ENCODE measurements at places on chromosomes 2 and 18.

DNA sequence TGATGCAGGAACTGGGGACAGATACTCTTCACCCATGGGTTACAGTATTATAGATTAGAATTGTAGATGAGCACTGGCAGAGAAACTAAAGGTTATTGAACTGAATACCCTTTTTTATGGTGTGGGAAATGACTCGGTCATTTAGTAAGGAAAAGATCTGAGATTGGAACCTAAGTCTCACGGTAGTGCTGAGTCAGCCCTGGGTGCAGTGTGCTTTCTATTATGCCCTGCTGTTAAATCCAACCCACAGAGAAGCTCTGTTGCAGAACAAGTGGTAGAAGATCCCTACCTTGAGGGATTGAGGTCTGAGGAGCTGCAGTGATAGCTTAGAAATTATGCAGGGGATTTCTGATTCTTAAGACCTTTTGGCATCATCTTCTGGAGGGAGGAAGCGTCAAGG lies 12.7 kb downstream of the CCT7 start:
- DNase-seq = no peak

DNA sequence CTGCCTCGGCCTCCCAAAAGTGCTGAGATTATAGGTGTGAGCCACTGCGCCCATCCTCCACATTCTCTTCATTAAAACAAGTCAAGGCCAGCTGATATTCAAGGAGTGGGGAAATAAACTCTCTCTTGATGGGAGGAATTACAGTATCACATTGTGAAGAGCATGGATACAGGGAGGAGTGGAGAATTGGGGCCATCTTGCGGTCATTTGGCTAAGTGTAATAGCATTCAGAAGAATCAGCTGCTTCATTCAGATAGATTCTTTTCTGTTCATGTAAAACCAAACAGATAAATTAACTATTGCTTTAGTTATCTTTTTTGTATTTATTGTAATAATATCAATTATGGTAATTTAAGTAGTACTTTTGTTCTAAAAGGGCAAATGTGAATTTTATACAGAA lies 156.3 kb downstream of the UBR3 start:
- DNase-seq = no peak

GRCh38 chr2:164479460-164479859 lies 141.8 kb downstream of the GRB14 start:
- no peak for DNase-seq

DNA sequence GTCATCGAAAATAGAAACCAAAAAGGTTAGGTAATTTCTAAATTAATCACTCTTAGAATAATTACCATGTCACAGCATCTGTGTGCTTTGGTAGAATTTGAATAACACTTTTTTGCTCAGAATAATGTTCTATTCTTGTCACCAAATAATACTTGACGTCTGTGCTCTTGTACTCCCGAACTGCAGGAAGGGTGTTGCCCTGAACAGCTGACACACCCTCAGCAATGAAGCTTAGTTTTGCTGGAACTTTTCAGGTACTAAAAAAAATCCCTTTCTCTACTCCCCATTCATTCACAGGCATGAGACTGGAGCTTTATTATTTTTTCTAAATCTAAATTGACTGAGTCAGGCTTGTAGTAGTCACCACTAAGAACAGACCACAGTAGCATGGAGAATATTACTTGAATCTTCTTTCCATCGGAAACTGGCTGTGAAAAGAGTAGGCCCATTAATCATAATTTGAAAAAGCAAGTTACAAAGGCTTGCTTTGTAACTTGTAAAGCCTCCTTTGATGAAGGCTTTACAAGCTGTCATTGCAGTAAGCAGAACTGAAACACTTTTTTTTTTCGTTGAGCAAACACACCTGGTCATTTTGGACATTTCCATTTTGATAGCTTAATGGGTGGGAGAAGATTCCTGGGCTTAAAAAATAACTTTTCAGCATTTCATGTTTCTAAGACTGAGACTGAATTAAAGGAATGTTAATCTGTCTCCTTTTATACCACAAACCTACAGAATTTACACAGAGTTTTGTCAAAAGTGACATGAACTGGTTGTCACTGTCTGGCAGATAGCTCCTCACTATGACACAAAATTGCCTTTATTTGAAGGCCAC lies 70.3 kb upstream of the PELI1 start:
- no peak for DNase-seq

GRCh38 chr18:24214144-24214543 lies 75.3 kb downstream of the CABYR start:
- no peak for DNase-seq

GRCh38 chr2:119428488-119429224 lies 3.0 kb upstream of the TMEM37 start:
- no peak for DNase-seq

- no peak for DNase-seq
Observed at GRCh38 chr2:100113990-100114433, 28.4 kb downstream of the AFF3 start.

- no peak for DNase-seq
Observed at GRCh38 chr18:20971886-20972267, 139.7 kb downstream of the ROCK1 start.

- DNase-seq = no peak
Observed at GRCh38 chr2:55014962-55015939, 35.0 kb downstream of the RTN4 start.

DNA sequence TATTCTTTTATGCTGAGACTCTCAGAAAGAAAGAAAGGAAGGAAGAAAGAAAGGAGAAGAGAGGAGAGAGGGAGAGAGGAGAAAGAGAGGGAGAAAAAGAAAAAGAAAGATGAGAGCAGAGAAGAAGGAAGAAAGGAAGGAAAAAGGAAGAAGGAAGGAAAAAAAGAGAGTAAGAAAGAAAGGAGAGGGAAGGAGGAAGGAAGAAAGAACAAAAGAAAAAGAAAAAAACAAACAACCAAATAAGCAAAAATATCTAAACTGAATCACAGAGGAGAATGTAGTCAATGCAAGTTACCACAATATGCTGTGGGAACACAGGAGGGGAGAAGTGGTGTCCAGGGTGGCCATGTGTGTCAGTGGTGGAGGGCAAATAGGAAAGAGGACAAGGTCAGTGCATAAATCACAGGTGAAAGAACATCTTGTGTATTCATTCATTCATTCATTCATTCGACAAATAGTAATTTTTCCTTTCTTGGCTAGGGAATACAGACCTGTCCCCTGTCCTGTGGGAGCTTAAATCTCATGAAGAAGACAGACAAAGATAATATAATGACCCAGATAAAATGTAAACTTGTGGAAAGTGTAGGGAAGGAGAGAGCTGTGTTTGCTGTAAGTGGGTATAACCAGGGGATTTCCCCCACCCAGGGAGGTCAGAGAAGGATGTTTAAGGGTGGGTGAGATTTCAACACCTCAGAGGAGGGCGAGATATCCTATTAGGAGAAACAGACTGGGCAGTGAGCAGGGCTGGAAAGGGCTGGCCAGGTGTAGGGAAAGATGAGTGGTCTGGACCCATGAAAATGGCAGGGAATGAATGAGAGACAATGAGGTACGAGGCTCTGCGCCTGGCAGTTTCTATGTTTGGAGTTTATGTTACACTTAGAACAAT lies 50.7 kb downstream of the IL1R2 start:
- no peak for DNase-seq

DNA sequence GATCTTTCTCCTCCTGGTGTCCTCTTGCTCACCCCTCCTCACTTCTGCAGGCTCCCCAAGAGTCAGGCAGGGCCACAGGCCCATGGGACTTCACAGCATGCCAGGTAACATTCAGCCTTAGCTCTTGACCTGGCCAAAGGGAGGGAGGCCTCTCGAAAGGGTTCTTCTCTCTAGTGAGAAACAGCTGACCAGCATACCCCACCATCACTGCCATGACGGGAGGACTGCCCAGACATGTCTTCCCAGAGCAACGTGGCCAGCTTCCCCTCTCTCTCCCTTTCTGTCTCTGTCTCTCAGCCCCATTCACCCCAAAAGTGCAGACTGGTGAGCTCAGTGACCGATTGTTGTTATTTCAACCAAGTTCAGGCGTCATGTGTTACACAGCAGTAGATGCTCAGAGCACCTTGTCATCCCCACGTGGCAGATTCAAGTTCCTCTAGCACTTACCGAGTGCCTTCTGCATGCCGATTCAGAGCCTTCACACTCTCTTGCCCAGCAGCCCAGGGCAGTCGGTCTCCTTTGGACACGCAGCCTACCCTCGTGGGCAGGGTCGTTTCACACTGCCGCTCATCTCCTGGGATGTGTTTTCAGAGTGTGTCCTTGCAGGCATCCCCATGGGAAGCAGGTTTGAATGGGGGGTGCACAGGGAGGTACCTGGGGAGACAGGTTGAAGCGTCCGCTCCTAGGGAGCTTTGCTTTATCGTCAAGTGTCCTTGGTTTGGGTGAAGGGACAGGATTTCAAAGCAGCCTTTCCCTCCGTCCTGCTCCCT lies 259.9 kb downstream of the NDUFA10 start:
- DNase-seq = no peak

DNA sequence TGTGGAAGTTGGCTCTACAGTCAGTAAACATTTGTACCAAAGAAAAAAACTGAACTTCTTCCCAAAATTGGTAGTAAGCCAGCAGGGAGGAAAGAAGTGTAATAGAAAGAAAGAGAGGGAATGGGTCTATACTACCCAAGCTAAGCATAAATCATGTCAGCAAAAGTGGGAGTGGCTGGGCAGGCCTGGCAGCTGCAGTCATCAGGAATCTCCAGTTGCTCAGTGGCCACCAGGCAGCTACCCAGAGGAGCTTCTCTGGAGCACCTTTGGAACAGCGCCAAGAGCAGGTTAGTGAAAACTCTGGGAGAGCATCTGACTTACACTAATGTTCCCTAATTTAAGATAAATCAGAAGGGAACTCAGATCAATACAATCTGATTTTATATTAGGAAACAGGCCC lies 14.3 kb downstream of the FRZB start:
- DNase-seq = no peak

DNA sequence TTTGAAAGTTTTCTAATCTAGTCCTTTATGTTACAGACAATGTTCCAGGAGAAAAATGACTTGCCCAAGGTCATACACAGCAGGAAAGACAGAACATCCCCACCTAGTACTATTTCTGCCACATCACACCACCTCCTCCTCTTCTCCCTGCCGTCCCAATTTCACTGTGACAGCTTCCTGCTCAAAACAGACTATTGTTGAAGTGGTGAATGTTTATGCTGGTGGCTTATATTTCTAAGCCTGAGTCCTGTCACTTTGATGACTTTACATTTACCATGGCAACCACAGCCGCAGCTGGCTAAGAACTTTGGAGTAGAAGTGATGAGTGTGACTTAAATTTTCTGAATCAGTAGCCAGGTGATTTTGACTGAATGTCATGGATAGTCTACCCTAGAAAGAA lies 10.0 kb downstream of the GALNT5 start:
- no peak for DNase-seq

GRCh38 chr2:205461678-205462665 lies 220.3 kb upstream of the NRP2 start:
- DNase-seq = peak; percentile 37

DNA sequence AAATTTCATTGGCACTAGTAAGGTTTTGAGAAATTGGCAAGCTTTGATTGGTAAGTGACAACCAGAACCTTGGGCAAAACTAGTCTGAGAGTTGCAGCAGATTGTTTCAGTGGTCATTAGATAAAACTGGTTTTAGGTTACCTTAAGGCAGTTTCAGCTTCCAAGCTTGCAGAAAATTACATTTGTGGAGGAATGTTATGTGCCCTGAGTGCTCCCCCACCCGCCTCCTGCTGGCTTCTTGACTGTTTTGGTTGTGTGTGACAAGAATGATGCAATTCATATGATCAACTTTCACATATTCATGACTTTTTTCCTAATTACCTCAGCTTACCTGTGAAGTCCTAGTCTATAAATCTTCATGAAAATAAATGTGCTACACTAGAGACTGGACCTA lies 599.5 kb upstream of the ZNF804A start:
- no peak for DNase-seq

DNA sequence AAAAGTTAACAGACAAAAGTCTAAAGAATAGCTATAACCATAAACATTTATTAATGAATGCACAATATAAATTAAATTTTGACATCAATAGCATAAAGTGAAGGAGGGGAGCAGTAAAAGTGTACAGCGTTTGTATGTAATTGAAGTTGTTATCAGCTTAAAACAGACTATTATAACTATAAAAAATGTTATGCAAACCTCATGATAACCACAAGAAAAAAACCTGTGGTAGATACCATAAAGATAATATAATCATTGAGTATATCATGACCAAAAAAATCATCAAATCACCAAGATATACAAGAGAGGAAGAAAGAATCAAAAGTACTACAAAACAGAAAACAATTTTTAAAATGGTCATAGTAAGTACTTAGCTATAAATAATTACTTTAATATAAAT lies 122.1 kb upstream of the ID2 start:
- DNase-seq = no peak

GRCh38 chr2:231671270-231672050 lies 36.9 kb upstream of the PTMA start:
- DNase-seq = no peak

DNA sequence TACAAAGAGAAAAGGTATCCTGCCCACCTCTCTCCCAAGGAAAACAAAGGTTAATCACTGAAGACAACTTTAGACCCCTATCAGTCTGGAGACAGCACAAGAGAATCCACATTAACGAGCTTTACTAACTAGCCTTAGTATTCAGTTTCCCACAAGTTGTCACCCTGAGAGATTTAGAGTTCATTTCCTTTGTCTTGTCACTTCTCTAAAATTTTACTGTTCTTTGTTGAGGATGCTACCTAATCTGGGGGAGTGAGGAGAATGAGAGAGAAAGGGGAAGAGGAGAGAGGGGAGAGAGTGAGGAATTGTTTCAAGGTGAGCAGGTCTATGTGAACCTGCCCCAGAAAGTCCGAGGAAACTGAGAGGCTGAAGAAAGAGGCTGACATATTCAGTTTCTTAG lies 28.4 kb downstream of the C2orf76 start:
- no peak for DNase-seq

- no peak for DNase-seq
Observed at GRCh38 chr2:40244251-40244650, 207.6 kb downstream of the SLC8A1 start.

DNA sequence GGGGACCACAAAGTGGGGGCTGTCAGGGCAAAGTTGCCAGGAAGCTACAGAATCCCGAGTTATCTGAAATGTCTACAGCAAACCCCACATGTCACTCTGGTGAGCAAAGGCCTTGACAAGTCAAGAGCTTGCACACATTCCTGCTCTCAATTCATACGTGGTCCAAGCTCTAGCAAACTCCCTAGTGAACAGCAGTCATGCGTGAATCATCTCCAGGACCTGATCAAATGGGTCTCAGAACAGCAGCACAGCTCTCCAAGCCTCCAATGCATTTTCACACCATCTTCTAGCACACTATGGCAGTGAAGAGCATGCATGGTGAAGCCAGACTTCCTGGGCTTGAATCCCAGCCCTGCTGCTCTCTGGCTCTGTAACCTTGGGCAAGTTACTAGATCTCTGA lies 68.5 kb downstream of the MYO5B start:
- DNase-seq = no peak

DNA sequence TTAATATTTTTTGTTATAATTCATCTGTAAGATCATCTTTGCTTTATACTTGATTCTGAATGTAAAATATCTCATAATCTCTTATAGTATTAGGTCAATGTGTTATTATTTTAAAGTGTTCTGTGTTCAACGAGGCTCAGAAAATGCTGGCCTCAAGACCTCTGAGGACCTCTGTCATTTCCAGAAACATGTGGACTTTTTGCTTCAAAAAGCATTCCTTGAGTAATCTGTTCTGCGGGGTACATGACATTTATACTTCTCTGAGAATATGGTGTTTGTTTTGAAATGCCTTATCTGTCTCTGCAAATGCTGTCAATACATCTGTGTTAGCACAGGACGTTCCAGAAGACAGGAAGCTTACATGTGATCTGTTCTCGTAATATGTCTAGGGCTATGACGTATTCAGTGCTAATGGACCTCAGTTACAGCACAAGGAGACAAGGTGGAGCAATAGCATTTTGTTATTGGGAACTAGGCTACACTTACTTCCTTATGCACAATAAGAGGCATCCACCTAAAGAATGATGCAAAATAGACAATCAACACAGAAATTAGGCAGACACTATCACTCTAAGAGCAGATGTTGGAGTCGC lies 37.6 kb upstream of the IL1RL1 start:
- DNase-seq = no peak

All from stimulated activated CD8-positive, alpha-beta memory T cell treated with anti-CD3 and anti-CD28 coated beads, Interleukin-4, amount 100 ng/mL, for 48 hours (primary cell).